D721Med (cell line): ENCODE measurements at places on chromosomes 5 and 9.

DNA sequence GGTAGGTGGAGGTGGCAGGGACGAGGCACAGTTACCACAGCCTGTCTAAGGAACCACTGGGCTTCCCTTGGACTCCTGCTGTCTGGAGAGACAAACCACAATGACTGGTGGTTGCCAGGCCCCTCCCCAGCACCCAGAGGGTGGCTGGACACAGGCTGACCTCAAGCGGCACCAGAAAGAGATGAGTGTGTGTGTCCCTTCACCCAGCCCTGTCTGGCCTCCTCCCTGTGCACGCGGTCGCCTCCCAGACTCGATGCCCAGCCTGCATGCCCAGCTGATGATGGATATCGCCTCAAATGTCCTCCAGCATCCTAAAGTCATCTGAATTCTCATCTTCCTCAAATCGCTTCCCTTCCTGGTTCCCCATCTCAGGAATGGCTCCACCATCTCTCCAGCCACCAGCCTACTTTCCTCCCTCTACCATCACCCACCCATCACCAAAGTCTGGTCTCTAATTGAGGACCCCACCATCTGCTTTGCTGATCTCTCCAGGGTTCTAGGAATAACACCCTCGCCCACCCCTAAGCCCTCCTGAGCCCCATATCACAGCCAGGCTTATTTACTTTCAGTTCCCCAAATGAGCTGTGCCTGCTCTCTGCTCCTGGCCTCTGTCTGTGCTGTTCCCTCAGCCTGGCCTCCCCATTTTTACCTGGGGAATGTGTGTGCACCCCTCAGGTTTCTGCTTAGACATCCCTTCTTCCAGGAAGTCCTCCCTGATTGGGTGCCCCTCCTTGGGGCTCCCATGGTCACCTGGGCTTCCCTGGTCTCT, 52.5 kb upstream of the GGTA1 start:
- DNase-seq: no peak

DNA sequence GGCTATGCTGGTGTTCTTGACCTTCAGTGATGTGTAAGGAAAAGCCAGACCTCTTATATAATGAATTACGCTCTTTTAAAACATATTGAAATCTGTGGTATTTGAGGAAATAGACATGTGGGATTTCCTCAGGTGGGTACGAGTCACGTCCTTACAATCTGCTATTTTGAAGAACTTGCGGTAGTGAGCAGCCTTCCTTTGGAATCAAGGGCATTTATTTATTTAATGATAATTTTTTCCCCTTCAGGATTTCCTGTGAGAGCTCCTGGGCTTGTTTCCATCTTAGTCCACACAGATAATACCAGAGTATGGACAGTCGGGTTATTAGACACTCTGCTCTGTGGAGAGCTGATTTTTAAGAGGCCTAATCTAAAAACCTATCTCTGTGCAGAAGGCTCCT, 167.9 kb downstream of the ARHGEF28 start:
- DNase-seq: no peak

DNA sequence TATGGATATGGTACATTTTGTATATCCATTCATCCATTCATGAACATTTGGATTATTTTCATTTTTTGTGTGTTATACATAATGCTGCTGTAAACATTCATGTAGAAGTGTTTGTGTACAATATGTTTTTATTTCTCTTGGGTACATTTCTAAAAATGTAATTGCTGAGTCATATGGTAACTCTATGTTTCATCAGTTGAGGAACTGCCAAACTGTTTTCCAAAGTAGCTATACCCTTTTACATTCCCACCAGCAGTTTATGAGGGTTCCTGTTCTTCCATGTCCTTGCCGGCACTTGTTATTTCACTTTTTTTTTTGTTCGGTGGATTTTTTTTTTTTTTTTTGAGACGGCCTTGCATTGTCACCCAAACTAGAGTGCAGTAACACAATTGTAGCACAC, 54.0 kb upstream of the MCCC2 start:
- DNase-seq: no peak

DNA sequence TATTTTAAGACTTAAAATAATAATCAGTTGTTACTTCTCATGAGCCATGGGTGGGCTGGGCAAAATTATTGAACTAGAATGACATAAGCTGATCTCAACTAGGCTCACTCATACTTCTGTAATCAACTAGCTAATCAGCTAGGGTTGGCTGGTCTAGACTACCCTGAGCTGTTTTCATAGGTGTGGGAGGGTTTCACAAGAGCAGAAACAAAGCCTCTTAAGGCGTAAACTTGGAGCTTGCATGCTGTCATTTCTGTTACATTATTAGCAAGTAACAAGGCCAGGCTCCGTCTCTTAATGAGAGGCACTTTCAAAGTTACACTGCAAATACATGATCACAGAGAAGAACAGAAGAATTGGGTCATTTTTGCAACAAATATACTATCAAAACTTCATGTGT, 57.2 kb upstream of the GHR start:
- DNase-seq: no peak

GRCh38 chr5:36607114-36607571, 737 bp downstream of the SLC1A3 start:
- DNase-seq: no peak

GRCh38 chr9:20065796-20066700, 277.2 kb upstream of the SLC24A2 start:
- DNase-seq: no peak

DNA sequence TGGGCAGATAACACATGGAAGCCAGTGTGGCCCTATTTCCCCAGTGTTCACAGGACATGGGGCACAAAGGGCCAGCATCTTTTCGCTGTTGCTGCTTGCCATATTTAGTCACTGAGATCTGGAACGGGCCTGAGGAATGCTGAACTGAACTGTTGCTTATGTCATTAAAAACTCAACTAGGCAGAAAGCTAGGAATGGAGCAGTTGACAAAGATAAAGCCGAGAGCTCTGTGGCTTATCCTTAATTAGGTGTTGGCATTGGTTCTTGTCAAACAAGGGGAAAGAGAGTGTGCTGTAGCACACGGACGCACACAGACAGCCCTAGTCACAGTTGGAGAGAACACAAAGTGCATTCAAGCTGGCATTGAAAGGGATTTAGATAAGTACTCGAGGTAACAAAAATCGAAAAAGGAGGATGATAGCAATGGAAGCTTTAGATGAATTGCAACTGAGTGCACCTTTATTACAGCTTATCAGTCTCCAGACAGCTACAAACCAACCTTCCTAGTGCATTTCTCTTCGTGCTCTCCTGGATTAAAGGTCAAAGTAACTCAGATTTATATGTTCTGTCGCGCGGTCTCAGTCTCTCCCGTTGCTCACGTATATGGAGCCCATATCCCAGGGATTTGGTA, 450.2 kb upstream of the ZNF608 start:
- no peak for DNase-seq

GRCh38 chr9:7137040-7137439, 379.3 kb downstream of the KDM4C start:
- no peak for DNase-seq

DNA sequence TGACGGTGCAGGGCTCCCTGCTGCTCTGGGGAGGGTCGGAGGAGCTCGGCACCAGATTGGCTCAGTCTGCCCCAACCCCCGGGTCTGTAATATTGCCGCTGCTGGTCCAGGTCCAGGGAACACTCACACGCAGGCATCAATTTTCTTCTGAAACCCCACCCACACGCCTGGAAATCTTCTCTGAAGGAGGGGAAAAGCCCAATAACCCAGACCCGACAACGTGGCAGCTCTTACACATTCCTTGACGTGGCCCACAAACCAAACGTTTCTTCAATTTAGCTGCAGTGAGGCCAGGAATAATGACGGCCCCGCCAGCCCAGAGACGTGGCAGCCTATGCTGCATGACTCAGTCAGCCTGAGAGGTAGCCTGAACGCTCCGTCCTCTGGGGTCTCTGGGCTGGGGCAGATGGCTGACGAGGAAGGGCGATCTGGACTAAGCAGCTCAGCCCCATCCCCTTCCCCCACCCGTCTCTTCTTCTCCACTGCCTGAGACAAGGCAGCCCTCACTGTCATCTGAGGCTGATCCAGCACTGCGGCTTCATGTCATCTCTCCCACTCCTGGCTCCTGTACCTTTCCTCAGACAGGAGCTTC, 9.9 kb upstream of the SPARC start:
- DNase-seq: no peak

GRCh38 chr5:5387777-5388176, 34.7 kb upstream of the ICE1 start:
- DNase-seq: no peak

DNA sequence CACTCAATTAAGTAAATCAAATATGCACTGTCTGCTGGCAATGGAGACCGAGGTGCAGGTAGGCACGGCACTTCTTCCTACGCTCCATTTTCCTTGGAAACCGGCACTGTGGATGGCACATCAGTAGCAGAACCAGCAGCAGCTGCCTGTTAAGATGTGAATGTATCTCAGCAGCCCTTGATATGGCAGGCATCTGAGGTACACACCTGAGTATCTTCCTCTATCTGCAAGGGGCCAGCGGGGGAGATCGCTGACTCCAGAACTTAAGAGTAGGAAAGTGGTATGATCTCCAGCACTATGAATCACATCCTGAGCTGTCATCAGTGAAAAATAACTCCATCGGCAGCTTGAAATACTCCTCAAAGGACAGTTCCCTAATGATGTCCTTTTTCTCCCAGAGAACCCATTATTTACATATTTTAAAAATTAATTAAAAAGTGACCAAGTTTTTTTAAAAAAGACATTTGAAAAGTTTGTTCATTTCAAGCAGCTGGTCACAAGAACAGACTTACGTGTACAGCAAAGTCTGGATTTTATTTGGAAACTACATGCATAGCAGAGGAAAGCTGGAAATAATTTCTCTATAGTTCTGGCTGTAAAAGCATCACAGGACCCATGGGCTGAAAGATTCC, 97.1 kb downstream of the ADAMTS12 start:
- no peak for DNase-seq

DNA sequence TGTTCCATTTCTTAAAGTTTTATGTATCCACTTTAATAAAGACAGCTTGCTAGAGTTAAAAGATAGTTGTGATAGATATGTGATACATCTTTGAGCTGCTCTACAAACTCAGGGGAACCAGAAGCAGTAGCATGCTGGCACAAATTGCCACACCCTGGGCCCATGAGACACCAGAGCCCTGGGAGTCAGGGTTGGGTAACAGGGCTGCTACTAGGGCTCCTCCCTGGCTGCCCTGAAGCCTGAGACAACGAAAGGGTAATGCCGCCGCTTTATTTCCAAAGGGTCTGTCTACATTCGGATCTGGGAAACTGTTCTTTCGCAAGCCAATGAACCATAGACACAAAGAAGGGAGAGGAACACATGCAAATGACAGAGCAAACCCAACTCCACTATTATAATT, 29.2 kb downstream of the PTPN3 start:
- no peak for DNase-seq
